ENCODE measurements at places on chromosomes 3 and 15.

DNA sequence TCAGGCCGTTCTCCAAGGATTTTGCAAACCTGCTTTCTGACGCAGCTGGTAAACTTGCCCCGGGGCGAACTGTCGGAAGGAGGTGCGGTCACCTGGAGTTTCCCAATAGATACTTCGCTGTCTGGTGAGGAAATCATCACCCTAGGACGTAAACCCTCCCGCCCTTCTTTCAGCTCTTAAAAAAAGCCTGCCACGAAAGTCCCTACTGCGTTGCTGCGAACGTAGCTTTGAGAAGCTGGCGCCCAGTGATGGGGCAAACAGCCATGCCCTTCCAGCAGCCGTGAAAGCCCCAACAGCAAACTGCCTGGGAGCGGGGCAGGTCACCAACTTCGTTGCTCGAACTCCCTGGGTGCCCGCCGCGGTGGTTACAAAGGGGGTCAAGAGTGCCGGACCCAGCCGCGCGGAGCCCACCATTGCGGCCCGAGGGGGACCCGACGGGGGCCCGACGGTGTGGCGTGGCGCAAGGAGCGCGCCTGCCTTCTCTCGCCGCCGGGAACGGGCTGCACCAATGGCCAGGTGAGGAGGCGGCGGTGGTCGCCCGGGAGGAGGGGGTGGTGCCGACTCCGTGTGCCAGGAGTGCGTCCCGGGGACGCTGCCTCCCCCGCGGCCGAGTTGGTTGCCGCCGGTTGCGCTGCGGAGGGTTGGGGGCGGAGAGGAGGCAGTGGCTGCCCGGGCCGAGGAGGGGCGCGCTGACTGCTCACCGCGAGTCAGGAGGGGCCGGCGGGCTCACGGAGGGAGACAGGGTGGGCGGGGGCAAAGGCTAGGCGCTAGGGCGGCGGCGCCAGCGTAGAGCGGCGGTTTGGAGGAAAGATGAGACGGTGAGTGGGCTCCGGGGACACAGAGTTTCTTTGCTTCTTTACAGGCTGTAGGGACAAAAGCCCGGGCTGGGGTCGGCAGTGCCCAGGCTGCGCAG is at the start of gene PHLDB2:
Gene PHLDB2, plus strand, starts transcription at position 205 of the 913 bp plus-strand sequence. CDS start 24,813 bp downstream, outside the sequence.
- peak; percentile 72 for DNase-seq

GRCh38 chr3:132519914-132520313 is 77.2 kb upstream of the ACKR4 start:
- no peak for DNase-seq

- DNase-seq: no peak
Observed at GRCh38 chr3:123789160-123789559, 95.0 kb downstream of the MYLK start.

- no peak for DNase-seq
Observed at GRCh38 chr3:48014358-48014757, 1.9 kb downstream of the MAP4 start.

DNA sequence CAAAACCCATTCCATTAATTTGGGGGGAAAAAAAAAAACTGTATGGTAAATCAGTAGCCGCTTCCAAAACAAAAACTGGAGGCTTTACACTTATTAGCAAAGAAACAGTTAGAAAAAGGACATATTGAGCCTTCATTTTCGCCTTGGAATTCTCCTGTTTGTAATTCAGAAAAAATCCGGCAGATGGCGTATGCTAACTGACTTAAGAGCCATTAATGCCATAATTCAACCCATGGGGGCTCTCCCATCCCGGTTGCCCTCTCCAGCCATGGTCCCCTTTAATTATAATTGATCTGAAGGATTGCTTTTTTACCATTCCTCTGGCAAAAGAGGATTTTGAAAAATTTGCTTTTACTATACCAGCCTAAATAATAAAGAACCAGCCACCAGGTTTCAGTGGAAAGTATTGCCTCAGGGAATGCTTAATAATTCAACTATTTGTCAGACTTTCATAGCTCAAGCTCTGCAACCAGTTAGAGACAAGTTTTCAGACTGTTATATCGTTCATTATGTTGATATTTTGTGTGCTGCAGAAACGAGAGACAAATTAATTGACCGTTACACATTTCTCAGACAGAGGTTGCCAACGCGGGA is 9.4 kb upstream of the RPL24 start:
- no peak for DNase-seq

DNA sequence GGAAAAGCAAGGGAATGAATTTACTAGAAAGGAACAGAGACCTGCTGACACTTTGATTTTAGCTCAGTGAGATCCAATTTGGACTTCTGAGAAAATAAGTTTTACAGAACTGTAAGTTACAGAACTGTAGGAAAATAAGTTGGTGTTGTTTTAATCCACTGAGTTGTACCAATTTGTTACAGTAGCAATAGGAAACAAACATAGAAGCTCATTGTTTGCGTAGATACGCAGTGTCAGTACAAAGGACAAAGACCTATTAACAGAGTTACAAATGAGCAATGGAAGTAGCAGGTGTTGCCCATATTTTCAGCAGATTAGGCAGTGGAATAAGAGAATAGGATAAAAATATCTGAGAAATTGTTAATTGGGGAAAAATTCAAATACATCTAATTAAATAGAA is 385.8 kb upstream of the CNTN6 start:
- DNase-seq: no peak

GRCh38 chr3:154095832-154096421 is 25.3 kb upstream of the ARHGEF26 start:
- DNase-seq: peak; percentile 8

GRCh38 chr3:187740421-187741399 is 4.6 kb downstream of the BCL6 start:
- no peak for DNase-seq

- DNase-seq: no peak
Observed at GRCh38 chr3:72436863-72437592, 411.2 kb downstream of the SHQ1 start.

GRCh38 chr3:125641891-125642290 is 46.6 kb upstream of the OSBPL11 start:
- no peak for DNase-seq

DNA sequence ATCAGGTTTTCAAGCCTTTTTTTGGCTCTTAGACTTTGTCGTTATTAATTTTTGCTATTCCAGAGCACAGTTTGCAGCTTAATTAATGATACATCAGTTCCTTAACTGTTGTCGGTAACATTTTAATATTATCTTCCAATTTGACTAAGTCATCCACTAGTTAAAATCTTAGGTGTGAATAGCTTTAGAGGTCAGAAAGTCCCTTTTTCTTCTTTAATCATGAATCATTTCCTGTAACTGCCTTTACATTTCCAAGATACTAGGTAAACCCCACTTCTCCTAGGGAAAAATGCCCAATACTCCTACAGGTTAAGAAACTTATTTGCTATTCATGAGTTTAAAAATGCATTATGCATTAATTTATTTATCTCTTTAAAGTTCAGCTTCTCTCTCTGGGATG is 260.9 kb upstream of the CFAP20DC start:
- no peak for DNase-seq

GRCh38 chr3:62837145-62837787 is 38.0 kb downstream of the CADPS start:
- no peak for DNase-seq

Data from COR-L47 (cell line).